ENCODE measurements at places on chromosomes 13 and 19.

DNA sequence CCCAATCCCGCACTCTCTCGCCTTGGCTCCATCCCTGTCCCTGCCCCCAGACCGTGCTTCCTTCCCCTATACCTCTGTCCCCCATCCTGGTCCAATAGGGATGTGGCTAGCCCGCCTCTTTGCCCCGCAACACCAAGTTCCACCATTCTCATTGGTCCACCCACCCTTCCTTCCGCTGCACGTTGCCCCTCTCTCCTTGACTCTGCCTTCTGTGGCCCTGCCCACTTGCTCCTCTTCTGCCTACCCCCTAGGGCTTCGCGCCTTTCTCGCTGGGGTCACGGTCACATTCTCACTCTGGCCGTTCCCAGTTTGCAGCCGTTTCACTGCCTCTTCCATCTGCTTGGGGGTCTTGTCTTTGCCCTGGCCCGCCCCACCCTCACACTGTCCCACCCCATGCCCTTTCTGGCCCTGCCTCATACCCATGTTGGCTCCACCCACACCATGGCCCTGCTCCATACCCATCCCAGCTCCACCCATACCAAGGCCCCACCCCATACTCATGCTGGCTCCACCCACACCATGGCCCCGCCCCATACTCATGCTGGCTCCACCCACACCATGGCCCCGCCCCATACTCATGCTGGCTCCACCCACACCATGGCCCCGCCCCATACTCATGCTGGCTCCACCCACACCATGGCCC lies 4.5 kb upstream of the ARHGAP45 start:
- no peak for DNase-seq

DNA sequence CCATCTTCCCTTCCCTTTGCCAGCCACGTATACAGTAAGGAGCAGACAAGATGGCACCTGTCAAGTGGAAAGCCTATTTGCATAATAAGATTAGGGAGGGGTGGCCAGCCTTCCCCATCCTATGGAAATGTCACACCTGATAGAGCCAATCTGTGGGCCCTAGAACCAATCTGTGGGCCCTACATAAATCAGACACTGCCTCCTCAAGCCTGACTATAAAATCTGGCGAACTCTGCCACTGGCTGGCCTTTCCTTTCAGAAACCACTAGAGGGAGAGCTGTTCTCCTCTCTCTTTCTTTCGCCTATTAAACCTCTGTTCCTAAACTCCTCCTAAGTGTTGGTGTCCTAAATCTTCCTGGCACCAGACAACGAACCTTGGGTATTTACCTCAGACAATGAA lies 231.5 kb upstream of the KLHL1 start:
- DNase-seq = no peak

- DNase-seq = no peak
Observed at GRCh38 chr19:33039108-33039599, 25.5 kb downstream of the RHPN2 start.

- DNase-seq = no peak
Observed at GRCh38 chr13:59468396-59468795, 695.3 kb downstream of the DIAPH3 start.

GRCh38 chr13:45587897-45588296 lies 27.6 kb downstream of the ERICH6B start:
- no peak for DNase-seq

DNA sequence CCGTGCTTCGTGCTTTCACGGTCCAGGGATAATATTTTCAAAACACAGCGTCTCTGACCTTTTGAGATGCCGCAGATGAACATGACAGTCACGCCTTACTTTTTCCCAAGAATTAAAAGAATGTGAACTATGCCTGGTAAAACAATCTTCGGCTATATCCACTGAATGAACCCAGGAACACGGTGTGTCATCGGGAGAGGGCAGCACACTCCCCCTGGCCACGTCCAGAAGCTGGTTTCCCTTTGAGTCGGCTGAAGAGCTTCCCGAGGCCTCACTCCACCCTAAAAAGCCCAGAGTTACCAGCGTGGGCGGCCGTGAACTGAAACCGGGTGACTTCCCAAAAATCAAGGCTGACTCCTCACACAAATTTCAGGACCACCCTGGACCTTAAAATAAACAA lies 22.9 kb upstream of the SHISA2 start:
- no peak for DNase-seq

- no peak for DNase-seq
Observed at GRCh38 chr13:113077953-113078901, 27.4 kb upstream of the F7 start.
